LNCaP clone FGC (cell line): ENCODE measurements at places on chromosomes 5 and 9.

GRCh38 chr5:156121234-156121633 lies 205.7 kb upstream of the SGCD start:
- DNase-seq: no peak

DNA sequence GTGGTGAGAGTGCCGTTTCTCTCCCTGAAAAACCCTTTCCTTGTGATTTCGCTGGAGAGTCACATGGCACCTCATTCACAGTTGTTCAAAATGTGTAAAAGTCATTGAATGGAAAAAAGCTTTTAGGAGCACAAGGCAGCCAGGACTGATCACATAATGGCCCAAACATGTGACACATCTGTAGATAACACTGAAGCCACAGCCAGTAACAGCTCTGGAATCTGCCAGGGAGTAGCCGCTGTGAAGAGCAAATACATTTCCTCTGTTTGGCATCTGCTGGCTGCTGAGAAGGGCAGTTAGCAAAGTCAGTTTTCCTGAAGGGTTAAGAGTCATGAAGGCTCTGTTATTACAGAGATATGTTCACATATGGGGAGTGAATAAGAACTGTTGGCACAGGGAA lies 271.8 kb downstream of the NNT start:
- no peak for DNase-seq

- DNase-seq: no peak
These were observed 291.9 kb downstream of the DMAC1 start for GRCh38 chr9:7507566-7508270.

DNA sequence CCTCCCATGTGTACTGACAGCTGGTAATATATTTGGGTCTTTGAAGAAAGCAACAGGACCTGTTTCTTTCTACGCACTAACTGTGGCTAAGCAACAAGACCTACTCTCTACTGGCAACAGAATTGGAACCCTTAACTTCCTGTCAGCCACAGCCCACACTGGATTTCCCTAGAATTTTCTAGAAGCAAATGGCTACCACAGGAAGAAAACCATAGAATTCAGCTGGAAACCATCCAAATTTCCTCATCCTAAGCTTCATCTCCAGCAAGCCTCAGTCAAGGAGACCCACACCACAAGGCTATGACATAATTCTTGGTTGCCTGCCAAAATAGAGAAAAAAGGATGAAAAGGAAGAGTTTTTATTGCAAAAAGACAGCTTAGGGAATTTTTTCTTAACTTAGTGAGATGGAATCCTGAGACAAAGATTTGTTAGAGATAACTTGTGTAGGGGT lies 171.8 kb upstream of the TNC start:
- no peak for DNase-seq

GRCh38 chr5:61657010-61657409 lies 325.0 kb downstream of the ZSWIM6 start:
- no peak for DNase-seq

DNA sequence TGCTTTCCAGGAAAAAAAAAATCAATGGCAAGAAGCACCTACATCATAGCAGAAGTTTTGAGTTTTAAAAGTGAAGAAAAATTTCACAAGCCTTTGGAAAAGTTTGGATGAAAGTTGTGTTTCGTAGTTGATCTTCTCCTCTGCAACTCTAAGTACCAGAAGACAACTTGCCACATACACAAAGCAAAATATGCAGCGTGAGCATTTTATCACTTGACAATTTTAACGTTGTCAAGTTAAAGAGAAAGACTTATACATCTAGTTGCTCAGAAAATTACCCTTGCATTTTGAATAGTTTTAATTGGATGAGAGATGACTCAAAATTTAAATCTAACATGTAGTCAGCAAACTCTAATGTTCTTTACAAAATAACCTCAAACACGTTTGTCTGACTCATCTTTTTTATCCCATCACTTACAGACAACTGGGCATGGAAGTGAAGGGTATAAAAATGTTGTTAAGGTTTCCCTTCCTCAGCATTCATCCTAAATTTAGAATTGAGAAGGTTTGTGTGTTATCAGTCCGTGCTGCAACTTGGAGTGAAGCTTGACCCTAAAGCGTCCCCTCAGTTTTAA lies 213.4 kb downstream of the MARCHF11 start:
- no peak for DNase-seq

- DNase-seq: no peak
These were observed 24.4 kb upstream of the PRDM12 start for GRCh38 chr9:130639866-130640555.

- no peak for DNase-seq
These were observed 277.3 kb downstream of the CDH9 start for GRCh38 chr5:26761045-26761444.

GRCh38 chr5:143309661-143310431 lies 93.6 kb downstream of the NR3C1 start:
- peak; percentile 56 for DNase-seq

- DNase-seq: no peak
These were observed at the start of gene SLIT3 for GRCh38 chr5:169300468-169301385. TSS of gene SLIT3 (minus strand) at chr5:169301139. CDS start at chr5:169300709, 430 bp downstream.

- no peak for DNase-seq
These were observed 163.4 kb upstream of the DMAC1 start for GRCh38 chr9:7963026-7963425.

DNA sequence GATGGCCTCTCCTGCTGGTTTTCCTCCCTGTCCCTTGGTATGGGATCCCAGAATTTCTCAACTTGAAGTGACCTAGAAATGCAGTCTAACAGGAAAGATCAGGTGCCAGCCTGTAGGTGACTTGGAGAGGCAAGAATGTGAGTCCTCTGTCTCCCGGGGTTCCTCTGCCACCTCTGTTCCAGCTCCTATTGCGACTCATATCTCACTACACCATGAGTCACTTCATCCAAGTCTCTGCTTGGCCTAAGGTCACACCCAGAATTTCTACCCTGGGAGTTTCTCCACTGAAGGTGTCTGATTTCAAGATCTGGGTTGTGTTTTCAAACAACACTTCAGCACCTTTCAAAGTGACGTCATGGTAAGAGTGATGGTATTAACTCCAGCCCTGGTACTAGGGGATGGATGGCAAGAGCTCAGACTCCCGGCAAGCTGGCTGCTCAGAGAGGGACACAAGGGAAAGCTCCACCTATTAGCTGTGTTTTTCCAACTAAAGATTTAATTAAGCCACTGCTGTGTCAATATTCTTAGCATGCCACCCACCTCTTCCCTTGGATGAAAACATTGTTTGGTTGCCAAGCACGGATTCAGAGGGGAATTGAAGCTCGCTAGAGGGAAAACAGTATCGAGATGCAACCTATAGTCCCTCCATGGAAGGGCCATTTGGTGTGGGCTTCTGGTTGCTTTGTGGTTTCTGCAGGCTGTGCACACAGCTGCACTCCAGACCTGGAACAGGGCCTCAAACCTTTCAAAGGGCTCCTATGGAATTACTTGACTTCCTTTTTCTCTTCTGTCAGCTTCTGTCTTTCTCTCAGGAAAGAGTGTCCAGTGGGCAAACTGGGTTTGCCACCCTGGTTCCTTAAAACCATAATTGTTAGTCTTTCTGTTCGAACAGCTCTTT lies 205.7 kb downstream of the GAS1 start:
- no peak for DNase-seq

DNA sequence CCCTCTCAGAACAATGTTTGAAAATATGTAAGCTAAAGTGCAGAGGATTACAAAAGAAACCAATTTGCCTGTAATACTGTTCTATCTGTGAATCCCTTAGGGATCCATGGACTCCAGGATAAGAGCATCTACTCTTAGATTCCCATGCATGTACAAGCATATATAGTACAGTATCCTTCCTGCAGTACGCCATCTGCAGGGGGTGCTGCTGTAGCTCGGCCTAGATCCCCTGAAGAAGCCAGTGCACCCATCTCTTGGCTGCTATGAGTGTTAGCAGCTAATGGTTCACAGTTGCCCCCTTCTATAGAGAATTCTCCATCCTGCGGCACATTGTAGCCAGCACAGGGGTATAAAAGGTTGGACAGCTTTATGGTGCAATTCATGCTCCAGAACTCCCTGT lies 61.8 kb upstream of the SLC30A5 start:
- DNase-seq: no peak

- no peak for DNase-seq
These were observed 210.7 kb upstream of the SLC24A2 start for GRCh38 chr9:19999491-20000057.

GRCh38 chr9:121612511-121612998 lies 38.9 kb upstream of the DAB2IP start:
- no peak for DNase-seq

GRCh38 chr9:90880669-90881068 lies 79.0 kb downstream of the SYK start:
- no peak for DNase-seq

- DNase-seq: no peak
These were observed 36.6 kb downstream of the COL5A1 start for GRCh38 chr9:134678206-134678605.

DNA sequence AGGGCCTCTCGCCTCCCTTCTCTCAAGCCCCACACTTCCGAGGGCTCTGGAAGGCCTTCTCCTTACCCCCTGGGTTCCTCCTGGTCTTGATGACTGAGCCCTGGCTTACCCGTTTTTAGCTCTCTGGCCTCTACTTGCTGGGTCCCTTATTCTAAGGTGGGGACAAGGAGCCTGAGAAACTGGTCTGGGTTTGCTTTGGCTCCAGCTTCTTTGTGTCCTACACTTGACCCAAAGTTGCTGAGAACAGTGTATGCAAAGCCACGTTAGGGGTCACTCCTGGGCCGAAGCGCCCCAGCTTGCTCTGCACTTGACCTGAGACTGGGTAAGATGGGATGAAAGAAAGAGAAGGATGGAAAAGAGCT lies 788 bp downstream of the ZNF346 start:
- DNase-seq: no peak

GRCh38 chr5:179319123-179319522 lies 26.1 kb downstream of the ADAMTS2 start:
- no peak for DNase-seq

GRCh38 chr5:39671561-39671961 lies 246.8 kb upstream of the DAB2 start:
- DNase-seq: no peak

DNA sequence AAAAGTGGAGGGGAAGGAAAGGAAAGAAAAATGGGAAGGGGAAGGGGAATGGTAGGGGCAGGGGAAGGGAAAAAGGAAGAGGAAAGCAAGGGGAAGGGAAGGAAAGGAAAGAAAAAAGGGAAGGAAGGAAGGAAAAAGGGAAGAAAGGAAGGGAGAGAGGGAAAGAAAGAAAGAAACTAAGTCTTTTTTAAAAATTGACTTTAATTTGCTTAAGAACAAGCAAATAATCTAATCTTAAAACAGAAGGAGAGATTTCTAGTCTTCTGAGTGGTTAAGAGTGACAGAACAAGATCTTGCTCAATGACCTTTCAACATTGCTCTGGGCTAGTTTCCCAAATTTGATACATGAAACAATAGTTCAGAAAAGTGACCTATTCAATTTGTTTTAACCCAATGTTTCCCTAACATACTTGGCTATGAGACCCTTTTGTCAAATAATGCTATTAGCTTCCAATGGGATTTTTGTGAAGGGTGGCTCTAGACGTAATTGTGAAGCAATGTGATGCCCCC lies 33.4 kb upstream of the GLIS3 start:
- no peak for DNase-seq

DNA sequence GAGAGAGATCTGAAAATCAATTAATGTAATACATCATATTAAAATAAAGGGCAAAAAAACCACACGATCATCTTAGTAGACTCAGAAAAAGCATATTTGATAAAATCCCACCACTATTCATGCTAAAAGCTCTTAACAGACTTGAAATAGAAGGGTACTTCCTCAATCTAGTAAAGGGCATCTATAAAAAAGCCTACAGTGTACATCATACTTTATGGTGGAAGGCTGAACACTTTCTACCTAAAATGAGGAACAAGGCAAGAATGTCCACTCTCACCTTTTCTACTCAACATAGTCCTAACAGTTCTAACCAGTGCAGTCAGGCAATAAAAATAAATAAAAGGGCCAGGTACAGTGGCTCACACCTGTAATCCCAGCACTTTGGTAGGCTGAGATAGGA lies 38.9 kb downstream of the POLK start:
- no peak for DNase-seq

GRCh38 chr5:62354028-62354874 lies 48.2 kb downstream of the KIF2A start:
- DNase-seq: no peak

DNA sequence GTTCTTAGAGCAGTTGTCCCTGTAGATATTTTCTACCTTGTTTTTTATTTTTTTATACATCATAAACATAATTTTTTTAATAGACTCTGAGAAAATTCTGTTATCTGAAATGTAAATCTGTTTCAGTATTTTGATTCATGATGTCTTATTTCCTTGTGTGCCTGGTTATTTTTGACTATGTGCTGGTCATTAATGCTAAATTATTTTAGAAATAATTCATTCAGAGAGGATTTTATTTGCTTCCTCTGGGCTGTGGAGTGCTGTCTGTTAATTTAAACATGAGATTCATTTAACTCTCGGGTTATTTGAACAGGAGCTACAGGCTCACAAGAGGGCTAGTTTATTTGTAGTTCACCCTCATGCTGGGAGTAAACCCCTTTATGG lies 124.3 kb upstream of the PITX1 start:
- no peak for DNase-seq

GRCh38 chr5:110288766-110289511 lies 437.5 kb downstream of the TMEM232 start:
- DNase-seq: no peak

GRCh38 chr9:130938652-130939404 lies at the start of gene FIBCD1:
TSS of gene FIBCD1 (minus strand) at chr9:130939247. CDS start at chr9:130938607, 640 bp downstream.
- no peak for DNase-seq

DNA sequence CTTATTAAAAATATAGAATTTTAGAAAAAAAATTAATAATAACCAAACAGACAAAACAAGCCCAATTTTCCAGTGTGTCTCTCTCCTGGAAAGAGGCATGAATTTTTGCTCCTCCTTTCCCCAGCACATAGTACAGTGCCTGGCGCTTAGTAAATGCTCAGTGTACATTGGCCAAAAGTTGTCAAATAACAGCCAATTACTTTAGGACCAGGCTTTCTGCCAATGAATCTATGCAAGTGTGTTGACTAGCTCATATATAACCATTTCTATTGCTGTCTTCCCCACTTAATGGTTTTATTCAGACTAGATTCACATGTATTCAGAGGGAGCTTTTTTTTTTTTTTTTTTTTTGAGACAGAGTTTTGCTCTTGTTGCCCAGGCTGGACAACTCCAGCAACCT lies 120.1 kb upstream of the CD180 start:
- DNase-seq: peak; percentile 13

GRCh38 chr5:17115855-17116254 lies 101.6 kb upstream of the BASP1 start:
- peak; percentile 31 for DNase-seq

- no peak for DNase-seq
These were observed 31.5 kb downstream of the EHMT1 start for GRCh38 chr9:137650259-137650658.

GRCh38 chr9:71136696-71137095 lies 15.3 kb upstream of the TRPM3 start:
- DNase-seq: no peak

DNA sequence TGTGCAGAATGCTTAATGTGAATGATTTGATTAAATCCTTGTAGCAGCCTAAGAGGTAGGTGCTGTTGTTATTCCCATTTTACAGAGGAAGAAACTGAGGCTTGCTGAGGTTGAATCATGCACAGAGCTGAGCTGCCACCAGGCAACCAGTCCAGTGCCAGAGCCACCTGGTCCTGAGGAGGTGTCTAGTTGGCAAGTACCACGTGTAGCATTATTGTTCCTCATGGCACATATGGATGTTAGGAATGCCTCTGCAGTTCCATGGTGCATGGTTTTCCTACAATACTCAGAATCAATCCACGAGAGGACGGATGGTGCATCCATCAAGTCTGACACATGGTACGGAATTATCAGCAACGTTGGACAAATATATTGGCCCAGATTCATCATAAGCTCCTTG lies 8.9 kb downstream of the UBE2QL1 start:
- DNase-seq: no peak
